MCF 10A (cell line): ENCODE measurements at places on chromosomes 3 and 15.

DNA sequence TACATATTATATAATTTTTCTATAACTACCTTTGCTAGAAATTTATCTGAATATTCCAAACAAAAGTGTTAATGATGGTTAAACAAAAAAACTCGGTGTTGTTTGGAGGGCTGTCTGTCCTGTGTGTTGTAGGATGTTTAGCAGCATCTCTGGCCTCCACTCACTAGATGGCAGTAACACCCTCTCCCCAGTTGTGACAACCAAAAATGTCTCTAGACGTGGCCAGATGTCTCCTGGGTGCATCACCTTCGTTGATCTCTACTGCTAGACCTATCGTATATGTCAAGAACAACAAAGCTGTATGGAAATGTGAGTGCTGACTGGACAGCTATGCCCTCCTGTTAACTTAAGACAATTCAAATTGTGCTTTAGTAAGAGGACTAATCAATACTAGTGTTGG, 14.1 kb downstream of the ANKRD34C start:
- no peak for DNase-seq

- no peak for DNase-seq
Measured at GRCh38 chr3:134076851-134077250, 47.1 kb upstream of the SLCO2A1 start.

DNA sequence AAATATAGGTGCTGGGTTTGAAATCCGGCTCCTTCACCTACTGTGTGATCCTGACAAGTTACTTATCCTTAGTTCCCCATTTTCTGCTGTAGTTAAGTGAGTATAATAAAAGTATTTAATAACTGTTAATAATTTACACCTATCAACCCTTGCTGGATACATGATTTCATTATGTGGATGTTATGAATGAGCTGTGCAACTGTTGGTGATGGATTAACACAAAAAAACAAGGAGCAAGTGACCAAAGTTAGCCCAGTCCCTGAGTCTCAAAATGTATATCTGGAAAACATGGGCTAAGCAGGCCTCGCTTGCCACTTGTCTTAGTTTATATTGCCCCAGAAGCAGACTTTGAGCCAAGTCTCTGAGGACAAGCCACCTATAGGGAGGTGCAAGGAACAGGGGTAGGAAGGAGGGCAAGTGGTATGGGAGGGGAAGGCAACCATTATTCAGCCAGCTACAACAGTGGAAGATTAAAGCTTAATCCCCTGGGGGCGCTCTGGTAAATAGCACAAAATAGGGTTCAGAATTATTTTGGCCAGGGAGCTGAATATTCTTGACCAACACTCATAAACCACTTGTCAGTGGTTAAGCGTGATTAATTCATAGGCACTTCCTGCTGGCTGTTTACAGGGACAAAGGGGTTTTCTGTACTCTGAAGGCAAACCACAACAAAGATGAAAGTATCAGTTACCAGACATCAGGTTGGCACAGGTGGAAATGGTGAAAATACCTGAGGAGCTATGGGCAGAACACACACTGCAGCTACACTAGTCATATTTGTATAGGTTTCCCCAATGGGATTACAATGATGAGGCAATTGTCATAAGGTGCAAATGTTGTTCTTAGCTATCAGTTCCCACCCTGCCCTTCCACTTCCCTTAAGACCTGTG, 76.2 kb downstream of the TRIM42 start:
- peak; percentile 10 for DNase-seq

DNA sequence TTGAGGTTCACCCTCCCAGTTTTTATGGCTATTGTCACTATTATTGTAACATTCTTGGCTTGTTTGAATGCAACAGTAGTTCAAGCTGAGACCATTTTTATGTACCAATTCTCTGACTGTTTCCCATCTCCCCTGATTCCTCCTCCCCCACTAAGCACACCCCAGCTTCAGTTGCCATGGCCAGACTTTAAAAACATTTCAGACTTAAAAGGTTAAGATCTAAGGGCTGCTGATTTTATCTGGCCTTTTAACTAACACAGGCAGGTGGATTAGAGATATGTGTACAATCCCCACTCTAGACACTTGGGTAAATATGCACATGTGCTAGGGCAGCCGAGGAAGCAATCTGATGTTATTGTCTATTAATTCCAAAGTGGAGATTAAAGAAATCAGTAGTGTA, 386.3 kb upstream of the NR2F2 start:
- no peak for DNase-seq

- no peak for DNase-seq
Measured at GRCh38 chr3:46010519-46011113, 15.0 kb upstream of the FYCO1 start.

GRCh38 chr3:124200407-124200806, 208.5 kb upstream of the ROPN1 start:
- no peak for DNase-seq

GRCh38 chr3:133038089-133038730, at the start of gene TMEM108:
Gene TMEM108 (plus strand): TSS chr3:133038391.
- DNase-seq, result no peak

DNA sequence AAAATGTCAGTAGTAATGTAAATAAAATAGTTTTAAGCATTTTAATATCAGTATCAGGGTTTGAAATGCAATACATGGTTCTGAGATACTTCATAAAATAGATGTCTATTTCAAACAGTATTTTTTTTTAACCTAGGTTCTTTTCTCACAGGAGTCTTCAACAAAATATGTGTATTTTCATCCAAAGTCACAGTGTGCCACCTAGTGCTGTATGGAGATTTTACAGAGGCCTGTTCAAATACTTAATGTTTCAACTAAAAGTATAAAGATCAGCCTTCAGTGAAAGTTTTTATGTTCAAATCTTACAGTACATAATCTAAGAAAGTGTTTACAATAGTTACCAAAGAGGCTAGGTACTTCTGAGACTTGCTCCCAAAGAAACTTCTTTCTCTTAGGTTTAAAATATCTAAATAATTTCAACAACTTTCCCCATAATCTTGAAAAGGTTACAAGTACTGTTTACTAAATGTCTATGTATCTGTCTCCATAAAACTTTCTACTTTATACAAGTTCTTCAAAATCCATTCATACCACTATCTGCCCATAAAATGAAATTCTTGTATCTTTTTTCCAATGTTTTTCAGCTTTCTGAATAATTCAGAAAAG, 38.3 kb downstream of the SCAPER start:
- peak; percentile 27 for DNase-seq

DNA sequence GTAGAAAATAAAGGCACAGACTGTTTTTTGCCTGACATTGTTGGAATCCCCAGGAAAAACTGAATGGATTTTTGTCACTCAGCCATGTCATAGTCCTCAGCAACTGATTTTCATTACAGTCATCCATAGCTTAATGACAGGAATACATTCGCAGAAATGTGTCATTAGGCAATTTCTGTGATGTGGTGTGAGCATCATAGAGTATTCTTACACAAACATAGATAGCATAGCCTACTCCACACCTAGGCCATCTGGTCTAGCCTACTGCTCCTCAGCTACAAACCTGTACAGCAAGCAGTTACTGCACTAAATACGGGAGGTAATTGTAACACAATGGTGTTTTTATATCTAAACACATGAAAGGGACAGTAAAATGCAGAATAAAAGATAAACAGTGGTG, 34.4 kb upstream of the FBN1 start:
- DNase-seq, result no peak

DNA sequence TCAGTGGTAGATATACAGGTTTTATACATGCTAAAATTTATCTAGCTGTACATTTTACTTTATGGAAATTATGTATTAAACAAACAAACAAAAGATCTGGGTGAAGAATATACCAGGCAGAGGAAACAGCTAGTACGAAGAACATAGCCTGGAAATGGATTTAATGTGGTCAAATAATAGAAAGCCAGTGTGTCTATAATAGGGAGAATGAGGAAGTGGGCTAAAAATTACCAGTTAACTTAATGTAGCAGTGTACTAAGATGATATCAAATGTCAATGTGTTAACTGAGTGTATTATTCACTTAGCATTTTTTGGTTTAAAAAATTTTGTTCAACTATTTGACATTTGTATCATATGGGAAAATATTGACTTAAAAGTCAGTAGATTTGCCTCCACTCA, 22.8 kb upstream of the SLC15A2 start:
- no peak for DNase-seq

- DNase-seq, result peak; percentile 6
Measured at GRCh38 chr3:140290105-140290504, 355.1 kb downstream of the CLSTN2 start.

DNA sequence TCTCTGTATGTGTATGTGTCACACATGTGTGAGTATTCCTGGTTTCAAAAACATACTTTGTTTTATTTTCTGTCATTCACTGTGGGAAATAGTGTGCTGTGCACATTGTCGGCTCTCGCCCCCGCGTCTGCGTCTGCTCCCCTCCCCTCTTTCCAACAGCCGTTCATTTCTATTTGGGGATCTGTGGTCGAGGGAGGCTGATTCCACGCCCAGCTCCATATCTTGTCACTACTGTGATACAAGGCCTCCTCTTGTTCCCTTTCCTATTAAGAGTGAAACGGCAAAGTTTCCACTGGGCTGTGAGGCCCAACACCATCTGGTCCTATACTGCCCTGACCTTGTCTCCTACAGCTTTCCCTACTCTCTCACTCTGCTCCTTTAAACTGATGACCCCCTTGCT, 172.5 kb upstream of the LRIG1 start:
- DNase-seq, result no peak

- no peak for DNase-seq
Measured at GRCh38 chr3:6228958-6229683, 631.8 kb upstream of the GRM7 start.

DNA sequence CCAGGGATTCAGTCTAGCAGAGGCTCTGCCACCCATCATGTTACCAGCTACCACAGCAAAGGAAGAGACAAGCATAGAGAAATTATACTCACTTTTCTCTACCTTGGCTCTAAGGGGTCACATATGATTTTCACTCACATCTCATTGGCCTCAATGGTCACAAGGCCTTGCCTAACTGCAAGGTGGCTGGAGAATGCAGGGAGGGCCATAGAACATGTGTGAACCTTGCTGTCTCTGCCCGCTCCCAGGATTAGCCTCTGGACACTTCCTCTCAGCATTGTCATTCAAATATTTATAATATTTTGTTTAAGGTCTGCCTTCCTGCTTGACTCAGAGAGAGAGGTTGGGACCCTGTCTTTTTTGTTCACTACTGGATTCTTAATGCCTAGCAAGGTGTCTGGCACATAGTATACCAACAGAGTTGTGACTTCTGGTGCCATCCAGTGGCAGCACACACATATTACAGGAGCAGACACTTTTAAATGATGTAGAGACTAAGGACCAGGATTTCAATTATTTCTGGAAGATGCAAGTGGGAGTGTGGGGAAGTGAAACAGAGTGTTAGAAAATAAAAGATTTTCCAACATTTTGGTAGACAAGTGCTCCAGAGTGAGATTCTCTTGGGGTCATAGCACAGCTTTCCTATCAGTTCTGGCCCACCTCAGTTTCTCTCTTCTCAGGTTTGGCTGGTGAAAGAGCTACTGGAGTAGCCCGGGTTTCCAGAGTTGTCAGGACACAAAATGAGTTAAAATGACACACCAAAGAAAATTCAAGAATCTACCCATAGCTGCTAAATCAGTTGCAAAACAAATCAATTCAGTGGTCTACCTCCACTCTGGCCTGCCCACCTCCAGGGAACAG, 119.0 kb upstream of the RASGRP1 start:
- peak; percentile 54 for DNase-seq

DNA sequence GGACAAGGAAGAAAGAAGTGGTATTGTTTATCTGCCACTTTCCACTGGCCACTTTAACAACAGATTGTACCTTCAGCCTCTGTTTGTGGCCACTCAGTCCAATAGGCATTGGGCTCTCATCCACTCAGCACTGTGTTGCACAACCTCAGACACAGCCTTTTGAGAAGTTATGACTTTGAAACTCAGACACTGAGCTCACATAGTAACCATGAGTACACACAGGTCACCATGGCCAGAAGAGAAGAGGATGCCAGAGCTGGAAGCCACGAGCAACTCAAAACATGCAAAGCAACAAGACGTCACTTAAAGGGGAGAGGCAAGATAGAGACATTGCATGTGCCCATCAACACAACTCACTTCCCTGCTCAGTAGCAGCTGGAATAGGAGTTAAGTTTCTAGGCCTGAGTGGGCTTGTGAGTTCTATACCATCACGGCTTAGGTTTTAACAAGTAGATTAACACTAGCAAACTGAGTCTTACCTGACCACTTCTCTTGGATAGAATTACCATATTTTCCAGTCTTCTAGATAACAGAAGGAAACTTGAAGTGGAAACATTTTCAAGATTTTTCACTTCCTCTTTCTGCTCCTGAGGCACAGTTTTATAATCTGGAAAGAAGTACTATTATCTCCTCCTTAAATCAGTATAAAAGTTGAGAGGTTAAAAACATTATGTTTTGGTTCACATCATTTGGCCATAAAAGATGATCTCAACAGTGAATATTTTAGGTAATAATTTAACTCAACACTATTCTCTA, 103.5 kb downstream of the IMPG2 start:
- no peak for DNase-seq

DNA sequence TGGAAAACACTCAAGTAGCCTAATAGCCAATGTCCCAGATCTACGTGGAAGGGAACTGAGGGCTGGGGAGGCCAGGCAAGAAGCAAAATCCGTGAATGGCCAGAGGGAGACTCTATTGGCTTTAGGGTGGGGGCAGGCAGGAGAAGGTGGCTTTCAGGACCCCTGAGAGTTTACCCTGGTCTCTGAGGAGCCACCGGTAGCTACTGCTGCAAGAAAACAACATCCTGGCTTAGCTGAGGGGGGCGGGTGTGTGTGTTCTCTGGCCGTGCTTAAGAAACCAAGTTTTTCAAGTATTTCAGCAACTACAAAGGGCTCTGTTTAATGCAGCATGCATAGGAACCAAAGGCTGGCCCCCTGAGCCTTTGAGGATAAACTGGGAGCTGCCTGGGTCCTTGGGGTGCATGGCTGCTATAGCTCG, 47.6 kb upstream of the TRPM1 start:
- DNase-seq, result no peak

- no peak for DNase-seq
Measured at GRCh38 chr15:76787273-76787672, 117.9 kb downstream of the SCAPER start.

DNA sequence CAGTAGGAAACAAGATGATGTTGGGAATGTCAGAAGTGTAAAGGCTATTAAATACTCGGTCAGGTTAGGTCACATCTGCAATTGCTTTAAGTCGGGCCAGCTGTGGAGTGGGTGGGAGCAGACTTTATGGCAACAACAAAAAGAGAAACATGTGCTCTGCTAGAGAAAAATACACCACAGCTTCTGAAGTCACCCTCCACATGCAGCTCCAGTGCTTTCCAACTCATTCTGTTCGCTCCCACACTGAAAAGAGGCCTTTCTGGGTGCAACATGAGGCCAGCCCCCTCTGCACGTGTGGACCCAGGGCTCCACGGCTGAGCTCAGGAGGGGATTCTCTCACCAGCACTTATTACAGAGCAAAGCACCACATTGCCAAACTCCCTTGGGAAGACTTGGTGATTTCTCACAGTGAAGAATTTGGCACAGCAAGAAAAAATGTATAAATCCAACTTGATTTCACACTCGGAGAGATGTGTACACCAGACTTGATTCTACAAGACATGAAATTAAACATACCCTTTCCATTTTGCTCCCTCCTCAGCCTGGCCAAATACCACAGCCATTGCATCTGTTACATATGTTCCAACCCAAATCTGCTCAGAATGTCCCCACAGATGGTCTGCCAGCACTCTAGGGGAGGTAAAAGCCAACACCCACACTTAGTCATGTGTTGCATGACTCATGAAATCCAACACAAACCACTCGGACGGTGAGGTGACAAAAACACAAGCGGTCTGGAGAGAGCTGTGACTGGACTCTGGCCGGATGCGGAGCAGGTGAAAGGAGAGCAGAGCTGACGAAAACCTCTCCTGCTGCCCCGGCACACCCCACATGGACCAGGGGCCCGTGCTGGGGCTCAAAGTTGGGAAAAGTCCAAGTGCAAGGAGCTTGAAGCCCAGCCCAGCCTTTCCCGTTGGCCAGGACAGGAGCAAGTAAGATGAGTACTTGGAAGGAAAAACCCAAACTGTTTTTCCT, 74.6 kb downstream of the ITGB5 start:
- peak; percentile 94 for DNase-seq
